ENCODE measurements at places on chromosomes 13 and 19.

- DNase-seq = no peak
Observed at GRCh38 chr13:59641817-59642216, 521.9 kb downstream of the DIAPH3 start.

- DNase-seq = no peak
Observed at GRCh38 chr13:77016888-77017623, 9.9 kb downstream of the FBXL3 start.

- DNase-seq = no peak
Observed at GRCh38 chr19:5561559-5561958, 6.2 kb downstream of the TINCR start.

GRCh38 chr13:112955271-112955937 lies 13.6 kb upstream of the MCF2L start:
- no peak for DNase-seq

- no peak for DNase-seq
Observed at GRCh38 chr13:114257014-114257413, 22.3 kb downstream of the CDC16 start.

DNA sequence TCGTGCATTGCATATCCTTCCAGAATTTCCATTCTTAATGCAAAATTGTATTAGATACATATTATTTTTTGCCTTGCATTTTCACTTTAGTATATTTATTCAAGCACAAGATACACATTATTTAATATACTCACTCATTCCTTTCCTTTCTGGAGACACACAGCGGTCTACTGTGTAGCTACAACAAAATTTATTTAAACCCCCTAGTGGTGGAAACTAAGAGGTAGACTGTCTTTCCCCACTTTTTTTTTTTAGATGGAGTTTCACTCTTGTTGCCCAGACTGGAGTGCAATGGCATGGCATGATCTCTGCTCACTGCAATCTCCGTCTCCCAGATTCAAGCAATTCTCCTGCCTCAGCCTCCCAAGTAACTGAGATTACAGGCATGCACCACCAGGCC lies 2040.3 kb upstream of the PCDH20 start:
- DNase-seq = no peak

GRCh38 chr13:109788372-109789111 lies 2.2 kb upstream of the IRS2 start:
- no peak for DNase-seq

DNA sequence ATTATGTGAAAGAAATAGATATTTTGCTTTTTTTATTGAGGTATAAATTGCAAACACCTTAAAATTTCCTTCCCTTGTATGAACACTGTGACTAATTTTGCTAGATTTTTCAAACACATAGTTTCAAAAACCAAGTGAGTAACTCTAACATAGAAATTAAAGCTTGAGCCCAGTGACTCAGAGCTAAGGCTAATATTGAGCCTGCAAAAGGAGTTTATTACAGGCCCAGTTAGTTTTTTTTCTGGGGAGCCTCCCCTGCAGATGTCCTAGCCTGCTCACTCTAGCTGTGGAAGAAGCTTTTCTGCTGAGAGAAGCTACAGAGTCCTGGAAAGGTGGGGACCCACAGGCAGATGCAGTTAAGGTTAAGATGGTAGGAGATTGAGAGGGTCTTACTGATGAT lies 3.4 kb downstream of the ZNF430 start:
- DNase-seq = no peak

DNA sequence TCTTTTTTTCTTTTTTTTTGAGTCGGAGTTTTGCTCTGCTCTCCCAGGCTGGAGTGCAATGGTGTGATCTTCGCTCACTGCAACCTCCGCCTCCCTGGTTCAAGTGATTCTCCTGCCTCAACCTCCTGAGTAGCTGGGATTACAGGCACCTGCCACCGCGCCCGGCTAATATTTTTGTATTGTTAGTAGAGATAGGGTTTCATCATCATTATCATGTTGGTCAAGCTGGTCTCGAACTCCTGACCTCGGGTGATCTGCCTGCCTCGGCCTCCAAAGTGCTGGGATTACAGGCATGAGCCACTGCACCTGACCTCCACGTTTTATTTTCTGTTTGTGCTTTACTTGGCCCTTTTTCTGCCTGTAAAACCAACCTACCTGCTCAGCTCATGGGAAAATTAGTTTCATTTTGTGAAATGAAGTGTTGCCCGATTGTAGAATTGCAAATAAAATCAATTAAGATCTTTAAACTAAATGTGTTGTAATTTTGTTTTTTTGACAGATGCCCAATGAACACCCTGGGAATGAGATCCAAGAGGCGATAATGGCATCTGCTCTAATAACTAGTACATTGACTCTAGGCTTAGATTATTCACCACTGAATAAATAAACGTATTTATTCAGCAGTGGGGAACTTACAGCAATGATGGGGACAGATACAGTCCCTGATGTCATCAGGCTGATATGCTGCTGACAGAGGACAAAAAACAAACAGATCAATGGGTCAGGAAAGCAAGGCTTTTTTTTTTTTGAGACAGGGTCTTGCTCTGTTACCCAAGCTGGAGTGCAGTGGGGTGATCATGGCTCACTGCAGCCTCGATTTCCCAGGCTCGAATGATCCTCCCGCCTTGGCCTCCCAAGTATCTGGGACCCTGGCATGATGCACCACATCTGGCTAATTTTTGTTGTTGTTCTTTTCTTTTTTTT lies 2.2 kb upstream of the RAB11B start:
- no peak for DNase-seq

- no peak for DNase-seq
Observed at GRCh38 chr19:38904581-38905539, 5.1 kb downstream of the NFKBIB start.

DNA sequence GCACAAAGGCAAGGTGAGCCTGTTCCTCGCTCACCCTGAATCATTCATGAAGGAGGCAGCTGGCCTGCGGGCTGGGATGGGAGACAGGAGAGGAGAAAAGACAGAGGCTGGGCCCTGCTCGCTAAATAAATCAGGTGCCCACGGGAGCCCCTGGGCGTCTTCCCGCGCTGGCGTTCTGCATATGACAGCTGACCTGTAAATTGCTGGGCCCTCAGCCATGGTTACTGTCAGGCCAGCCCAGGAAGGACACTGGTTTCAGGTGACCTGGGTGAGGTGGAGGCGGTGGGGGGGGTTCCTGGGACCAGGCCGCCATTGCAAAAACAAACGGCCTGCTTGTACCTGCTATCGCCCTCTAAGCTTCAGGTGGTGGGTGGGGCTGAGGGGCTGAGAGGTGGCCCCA lies 3.4 kb upstream of the PTBP1 start:
- DNase-seq = no peak

DNA sequence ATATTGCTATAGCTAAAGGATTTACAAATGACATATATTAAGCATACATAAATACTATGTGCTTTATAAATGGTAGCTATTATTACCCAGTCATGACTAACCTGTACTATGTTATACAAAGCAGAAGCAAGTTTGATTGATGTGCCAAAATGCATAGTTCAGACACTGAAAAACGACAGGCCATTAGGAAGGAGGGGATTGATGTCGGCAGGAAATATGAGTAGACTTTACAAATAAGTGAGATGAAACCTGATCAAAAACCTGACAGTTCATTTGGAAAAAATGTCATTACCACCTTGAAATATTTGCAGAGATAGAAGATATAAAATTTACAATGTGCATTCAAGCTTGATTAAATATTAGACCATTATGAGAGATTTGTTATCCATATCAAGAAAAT lies 38.8 kb upstream of the TPP2 start:
- no peak for DNase-seq

GRCh38 chr19:33446330-33447293 lies 73.1 kb downstream of the CEBPG start:
- no peak for DNase-seq

GRCh38 chr13:43263047-43263446 lies 239.7 kb downstream of the DNAJC15 start:
- no peak for DNase-seq

DNA sequence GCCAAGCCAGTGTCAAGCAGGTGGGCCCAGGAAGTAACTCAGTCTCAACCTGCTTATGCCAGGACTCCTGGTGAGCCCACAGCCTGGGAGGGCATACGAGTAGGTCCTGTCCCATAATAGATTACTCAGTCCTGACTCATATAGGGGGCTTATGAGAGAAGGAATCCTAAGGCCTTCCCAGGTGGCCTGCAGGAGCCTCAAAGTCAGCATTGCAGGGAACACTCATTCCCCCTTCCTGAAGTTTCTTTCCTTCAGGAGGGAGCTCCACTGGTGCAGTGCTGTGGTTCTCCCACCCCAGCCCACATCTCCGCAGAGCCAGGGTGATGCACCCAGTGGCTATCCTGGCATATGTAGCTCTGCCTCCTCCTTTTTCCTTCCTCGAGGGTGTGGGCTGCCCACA lies 137.3 kb downstream of the ZIC5 start:
- DNase-seq = no peak

DNA sequence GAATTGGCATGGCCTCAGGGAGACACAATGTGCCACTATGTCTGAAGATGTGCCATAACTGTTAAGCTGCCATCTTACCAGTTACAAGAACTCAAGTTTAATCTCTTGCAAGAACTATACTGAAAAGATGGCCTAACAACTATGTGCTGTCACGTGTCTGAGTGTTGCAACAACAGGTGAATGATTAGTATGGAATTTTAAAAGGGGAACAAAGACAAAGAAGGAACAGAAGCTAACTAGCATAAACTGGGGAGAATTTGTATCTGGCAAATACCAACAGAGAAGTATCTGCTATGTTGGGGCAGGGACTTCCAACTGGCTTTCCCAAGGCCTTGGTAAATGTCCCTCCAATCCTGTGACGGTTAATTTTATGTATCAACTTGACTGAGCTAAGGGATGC lies 11.5 kb upstream of the ACOD1 start:
- no peak for DNase-seq

- DNase-seq = no peak
Observed at GRCh38 chr19:55690769-55691545, 15.9 kb downstream of the EPN1 start.

- DNase-seq = no peak
Observed at GRCh38 chr13:53079691-53080090, 51.1 kb downstream of the OLFM4 start.

DNA sequence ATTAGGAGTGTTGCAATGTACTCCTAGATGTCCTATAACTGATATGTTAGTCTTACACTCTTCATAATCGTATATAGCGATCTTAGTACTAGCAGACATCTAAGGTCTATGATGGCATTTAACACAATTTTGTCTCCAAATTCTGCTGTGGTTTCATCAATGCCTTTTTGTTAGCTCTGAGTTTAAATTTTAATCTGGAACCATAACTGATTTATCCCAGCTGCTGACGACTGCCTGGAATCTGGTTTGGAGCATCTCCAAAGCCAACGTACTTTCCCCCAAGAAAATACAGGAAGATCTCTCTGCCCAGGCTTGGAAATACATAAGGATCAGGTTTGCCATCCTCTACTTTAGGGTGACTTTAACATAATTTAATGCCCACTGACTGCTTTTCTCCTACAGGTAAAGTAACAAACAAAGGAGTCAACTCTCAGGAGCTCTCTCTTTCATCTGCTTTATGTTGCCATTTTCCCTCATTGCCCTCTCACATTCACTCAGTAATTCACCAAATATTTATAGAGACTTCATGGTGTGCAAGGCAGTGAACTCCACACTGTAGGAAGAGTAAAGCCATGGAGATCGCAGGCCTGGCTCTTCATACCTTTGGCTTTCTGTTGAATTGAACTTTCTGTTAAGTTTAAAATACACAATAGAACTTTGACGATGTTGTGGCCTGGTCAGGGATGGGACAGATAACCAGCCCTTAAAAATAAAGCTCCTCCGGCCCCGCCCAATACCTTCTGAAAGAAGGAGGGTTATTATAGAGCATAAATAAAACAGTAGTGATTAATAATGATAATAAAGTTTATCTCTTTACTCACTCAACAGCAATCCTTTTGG lies 23.3 kb upstream of the SPART start:
- DNase-seq = no peak

- DNase-seq = no peak
Observed at GRCh38 chr13:33509642-33510229, 224.2 kb upstream of the STARD13 start.

GRCh38 chr13:95784161-95784899 lies 107.4 kb downstream of the DNAJC3 start:
- no peak for DNase-seq

DNA sequence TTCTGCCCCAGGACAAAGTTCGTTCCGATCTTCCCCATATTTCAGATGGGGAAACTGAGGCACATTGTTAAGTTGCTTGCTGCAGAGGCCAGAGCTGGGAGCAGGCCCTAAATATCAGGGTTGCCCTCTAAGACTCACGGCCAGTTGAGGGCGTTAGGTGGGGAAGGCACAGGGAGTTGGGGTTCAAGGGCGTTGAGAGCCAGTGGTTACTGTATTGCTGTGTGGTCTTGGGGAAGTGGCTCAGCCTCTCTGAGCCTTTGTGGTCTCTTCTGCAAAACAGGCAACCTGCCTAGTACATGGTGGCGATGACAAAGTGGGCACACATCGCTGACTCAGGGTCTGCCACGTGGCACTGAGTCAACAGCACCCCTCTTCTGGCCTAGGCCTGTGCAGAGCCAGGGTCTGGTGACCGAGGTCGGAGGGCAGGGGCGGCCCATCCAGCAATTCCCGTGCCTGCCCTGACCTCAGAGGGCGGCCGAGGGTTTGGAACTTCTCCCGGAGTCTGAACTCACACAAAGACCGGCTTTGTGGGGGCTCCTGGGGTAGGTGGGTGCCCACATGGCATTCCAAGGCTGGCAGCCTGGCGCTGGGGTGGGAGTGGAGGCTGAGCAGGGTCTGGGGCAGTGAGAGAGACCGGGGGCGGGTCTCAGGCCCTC lies 10.2 kb downstream of the TNFAIP8L1 start:
- no peak for DNase-seq

- peak; percentile 28 for DNase-seq
Observed at GRCh38 chr13:98879957-98880356, 97.9 kb downstream of the DOCK9 start.

DNA sequence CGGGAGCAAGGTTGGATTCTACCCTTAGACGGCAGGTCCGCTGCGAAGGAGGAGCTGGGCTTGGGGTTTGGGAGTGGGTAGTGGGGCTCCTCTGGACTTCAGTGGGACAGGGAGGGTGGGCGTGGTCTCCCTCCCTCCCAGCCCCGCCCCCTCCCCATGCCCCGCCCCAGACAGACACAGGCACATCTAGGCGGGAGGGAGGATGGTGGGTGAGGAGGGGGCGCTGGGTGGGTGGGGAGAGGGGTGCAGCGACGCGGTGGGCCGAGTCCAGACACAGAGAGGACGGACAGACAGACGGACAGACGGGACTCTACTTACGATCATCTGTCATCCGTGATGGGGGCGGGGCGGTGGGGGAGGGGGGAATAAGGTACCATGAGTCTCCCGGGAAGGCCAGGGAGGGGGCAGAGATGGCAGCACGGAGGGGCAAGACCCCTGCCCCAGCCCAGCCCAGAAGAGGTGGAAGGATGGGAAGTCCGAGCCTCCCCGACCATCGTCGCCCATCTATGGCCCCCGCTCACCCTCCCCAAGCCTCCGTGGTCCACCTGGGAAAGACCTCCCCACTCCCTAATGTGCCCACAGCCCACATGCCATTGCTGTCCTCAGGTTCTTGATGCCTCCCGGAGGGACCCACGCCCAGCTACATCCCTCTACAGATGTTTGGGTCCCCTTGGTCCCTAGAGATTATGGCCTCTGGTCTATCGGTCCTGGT lies 64.8 kb downstream of the UNC13A start:
- no peak for DNase-seq

- DNase-seq = no peak
Observed at GRCh38 chr13:30100226-30100625, 207.1 kb downstream of the KATNAL1 start.

All from NCI-H1092 (cell line).